ENCODE measurements at places on chromosomes 7 and 10.

DNA sequence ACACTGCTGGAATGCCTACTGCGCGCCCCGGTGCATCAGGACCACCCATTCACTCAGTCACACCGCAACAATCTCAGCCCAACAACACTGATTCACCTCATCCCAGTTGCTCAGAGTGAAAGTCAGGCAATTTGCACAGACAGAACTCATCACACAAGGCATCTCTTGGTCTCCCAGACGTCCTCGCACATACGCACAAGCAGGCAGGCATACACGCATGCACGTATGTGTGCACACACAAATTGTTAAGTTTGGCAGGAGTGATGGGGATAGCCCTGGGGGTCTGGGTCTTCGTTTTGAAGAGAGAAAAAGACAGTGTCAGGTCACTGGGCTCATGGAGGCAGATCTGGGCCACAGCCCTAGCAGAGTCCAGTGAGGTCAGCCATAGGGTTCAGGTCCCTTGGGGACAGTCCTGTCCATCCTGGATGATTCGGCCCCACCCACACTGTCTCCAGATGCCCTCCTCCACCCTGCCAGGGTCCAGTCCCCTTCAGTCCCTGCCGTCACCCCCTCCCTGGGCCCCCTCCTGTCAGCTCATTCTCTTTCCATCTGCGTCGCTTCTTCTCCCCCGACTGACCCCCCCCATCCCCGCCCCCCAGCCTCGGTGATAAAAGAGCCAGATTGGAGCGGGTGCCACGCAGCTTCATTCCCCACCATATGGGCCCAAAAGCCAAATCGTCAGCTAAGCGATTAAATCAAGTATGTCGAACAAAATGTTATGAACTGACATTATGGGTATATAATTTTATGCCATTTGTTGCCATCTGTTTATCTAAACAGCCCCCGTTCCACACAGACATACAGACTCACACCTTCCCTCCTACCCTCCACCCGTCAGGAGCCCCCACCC, 48.5 kb upstream of the SLF2 start:
- no peak for DNase-seq

DNA sequence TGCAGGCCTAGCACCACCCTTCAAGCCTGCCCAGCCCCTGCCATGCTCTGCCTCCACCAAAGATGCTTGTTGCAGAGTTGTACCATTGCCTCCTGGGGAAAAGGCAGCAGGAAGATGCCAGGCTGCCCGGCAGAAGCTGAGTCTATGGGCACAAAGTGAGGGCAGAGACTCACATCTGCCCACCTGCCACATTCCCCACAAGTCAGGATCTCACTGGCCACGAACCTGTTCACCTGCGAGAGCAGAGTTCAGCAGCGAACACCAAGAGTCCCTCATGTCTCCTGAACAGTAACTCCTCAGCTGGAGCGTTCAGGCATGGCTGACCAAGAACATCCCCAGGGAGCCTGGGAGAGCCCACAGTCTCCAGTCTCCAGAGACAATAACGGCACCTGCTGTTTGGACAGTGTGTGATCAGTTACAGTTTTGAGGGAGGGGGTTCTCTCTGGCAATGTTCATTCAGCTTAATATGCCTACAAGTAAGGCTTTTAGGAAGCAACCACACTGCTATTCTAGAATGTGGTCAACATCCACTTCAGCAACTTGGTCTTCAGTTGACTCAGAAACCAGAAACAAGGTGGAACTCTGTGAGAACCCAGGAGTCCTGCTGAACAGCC, 78.5 kb downstream of the GRID1 start:
- DNase-seq, result no peak

DNA sequence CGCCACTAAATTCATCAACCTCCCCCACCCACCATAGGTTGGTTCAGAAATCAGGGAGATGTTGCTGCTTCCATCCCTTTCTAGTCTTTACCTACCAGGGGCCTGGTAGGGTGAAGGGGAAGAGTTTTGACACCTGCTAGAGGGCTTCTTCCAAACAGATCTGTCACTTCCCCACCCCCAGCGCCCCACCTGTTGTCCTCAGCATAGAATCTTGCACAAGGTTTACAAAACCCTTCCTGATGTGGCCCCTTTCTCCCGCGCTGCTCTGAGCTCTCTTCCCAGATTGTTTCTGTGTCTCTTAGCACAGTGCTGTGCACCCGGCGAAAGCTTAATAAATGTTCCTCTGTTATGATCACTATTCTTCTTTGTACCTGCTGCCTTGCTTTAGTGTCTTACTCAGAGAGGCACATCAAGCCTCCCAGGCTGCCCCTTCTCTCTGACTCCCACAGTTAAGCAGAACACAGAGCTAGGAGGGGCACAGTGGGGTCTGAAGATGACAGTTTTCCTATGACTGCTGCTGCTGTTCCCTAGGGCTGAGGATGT, 11.2 kb upstream of the C10orf95 start:
- DNase-seq, result no peak

GRCh38 chr10:5538892-5539651, 14.3 kb downstream of the CALML3 start:
- no peak for DNase-seq
